ENCODE measurements at places on chromosomes 7 and 10. TPM values are rescaled to one million over a fixed set of nuclear protein-coding genes. Genes with fewer than 3 reads are reported as not detected.

Gene PNLIPRP1
- total RNA-seq: not detected

Gene ANKRD7
- not detected for total RNA-seq

Gene AKR1C4
- total RNA-seq: not detected

Gene GNGT1
- total RNA-seq: not detected

Gene CHST3
- total RNA-seq: 5.3 TPM

Gene KNDC1
- not detected for total RNA-seq

DNA sequence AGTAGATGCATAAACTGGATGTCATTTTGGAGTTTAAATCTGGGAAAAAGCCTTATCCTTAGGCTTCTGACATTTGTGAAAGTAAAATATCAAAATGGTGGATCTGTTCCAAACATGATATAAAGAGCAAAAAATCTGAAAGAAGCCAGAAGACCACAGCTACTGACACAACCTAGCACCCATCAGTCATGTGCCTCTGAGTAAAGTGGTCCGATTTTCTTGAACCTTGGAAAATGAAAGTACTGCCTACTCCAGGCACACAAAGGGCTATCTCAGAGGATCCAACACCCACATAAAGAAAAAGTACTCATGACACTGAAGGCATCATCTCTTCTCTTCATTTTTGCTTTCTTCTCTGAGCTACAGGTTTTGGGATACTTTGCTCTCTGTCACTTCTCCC is 150.7 kb downstream of the KMT2E start:
- no peak for DNase-seq

- no peak for DNase-seq
Measured at GRCh38 chr7:101957744-101958525, 140.5 kb downstream of the CUX1 start.

- DNase-seq: no peak
Measured at GRCh38 chr10:99529591-99530107, 3.1 kb upstream of the NKX2-3 start.

Measured in esophagus squamous epithelium (tissue), 5 donors.